Esophagus muscularis mucosa (tissue), 4 donors: ENCODE measurements at places on chromosomes 16 and 17.
A peak's percentile ranks its signal among the peaks of the same experiment; 100 is the strongest.

GRCh38 chr16:85334718-85335583 is 222.7 kb upstream of the CIBAR2 start:
- no peak for DNase-seq

GRCh38 chr16:27799896-27800295 is 250.0 kb downstream of the KATNIP start:
- DNase-seq, result no peak

GRCh38 chr17:73140566-73140965 is 24.2 kb upstream of the SSTR2 start:
- DNase-seq, result no peak

DNA sequence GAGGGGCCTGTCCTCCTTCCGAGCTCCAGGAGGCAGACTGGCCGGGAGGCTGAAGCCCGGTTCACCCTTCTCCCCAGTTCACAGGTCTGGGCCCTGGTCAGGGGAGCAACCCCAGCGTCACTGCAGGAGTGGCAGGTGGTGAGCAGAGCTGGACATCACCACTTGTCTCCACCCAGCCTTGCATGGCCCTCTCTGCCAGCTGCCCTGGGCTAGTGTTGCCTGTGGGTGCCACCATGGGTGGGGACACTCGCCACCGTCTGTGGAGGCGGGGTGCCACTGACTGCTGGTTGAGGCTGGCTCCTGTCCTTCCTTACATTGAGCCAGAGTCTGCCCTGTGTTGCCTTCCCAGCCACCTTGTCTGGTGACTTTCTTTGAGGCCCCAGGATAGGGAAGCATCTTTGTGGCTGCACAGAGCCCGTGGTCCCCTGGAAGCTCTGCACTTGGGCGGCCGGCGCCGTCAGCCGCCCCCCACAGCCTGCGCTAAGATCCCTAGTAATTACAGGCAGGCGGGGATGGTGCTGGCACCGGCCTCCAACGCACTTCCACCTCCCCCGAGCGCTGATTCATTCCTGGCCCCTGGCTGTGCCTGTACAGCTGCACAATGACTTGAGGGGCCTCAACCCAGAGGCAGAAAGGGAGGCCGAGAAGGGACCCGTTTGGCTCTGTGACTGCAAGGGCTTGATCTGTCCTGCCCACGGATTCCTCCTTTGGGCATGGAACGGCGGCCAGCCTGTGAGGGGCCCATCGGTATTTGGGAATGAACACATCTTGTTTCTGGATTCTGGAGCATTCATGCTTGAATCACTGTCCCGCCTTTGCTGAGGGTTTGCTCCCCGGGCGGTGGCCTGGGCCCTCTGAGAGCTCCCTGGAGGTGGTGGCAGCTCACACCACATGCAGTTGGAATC is 5.2 kb downstream of the BAIAP2 start:
- DNase-seq, result no peak

- no peak for DNase-seq
These were observed 30.7 kb downstream of the YPEL2 start for GRCh38 chr17:59361916-59362810.

GRCh38 chr17:49734515-49735490 is 27.0 kb upstream of the SLC35B1 start:
- no peak for DNase-seq

DNA sequence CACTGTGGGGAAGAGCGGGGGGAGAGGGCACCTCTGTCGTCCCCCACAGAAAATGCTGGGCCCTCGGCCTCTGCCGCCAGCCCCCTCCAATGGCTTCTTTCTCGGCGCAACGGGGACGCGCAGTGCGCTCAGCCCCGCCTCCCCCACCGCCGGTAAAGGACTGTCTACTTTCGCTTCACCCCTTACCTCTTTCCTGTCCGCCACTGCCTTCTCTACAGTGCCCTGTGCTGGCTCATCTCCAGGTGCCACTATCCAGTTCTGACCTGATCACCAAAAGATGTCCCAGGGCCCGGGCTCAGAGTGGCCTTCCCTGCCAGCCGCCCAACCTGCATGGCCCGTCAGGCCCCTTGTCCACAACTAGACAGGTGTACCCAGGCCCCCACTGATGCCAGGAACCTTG is 7.3 kb downstream of the ENDOV start:
- DNase-seq, result no peak

- DNase-seq, result no peak
These were observed 5.4 kb upstream of the NHERF1 start for GRCh38 chr17:74742978-74743545.

- DNase-seq, result no peak
These were observed 538 bp upstream of the CCNF start for GRCh38 chr16:2428784-2429033.

- peak; percentile 95 for DNase-seq
These were observed 28.1 kb upstream of the LGALS9 start for GRCh38 chr17:27602721-27603420.

- no peak for DNase-seq
These were observed 1.2 kb upstream of the AMFR start for GRCh38 chr16:56426585-56426984.

- no peak for DNase-seq
These were observed 49.0 kb upstream of the ENPP7 start for GRCh38 chr17:79681628-79682261.

DNA sequence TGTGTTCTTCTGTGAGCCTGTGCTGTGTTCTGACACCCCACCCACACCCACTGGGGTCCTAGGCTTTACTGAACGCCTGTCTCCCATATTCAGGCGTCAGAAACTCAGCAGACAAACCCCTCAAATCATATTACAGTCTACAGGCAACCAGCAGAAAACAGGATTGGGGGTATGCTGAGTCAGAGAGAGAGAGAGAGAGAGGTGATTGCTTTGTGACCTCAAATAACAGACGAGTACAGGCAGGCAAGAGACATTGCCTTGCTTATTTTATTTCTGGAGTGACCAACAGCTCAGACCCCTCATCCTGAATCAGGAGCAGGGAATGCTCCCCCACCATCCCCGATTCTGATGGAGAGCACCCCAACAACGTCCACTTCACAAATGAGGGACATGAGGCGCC is 473.9 kb downstream of the PMP22 start:
- no peak for DNase-seq

DNA sequence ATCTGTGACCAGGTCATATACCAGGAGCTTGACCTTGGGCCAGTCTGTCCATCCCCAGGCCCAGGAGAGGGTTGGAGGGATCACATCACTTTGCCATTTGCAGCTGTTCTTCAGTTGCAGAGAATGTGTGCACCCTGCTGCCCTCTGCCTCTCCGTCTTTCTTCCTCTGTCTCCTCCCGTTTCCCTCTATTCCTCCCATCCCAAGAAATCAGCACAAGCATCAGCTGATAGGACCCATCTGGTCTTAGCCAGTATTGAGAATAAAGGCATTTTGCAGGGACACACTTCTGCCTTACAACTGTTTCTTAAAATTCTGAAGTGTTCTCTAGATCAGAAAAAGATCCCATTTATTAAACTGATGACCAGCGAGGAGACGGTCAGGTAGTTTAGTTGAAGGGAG is 368.7 kb downstream of the CPPED1 start:
- DNase-seq, result no peak

GRCh38 chr16:78727536-78727935 is 628.1 kb downstream of the WWOX start:
- no peak for DNase-seq

GRCh38 chr16:2954656-2955381 is 9.3 kb upstream of the KREMEN2 start:
- no peak for DNase-seq

DNA sequence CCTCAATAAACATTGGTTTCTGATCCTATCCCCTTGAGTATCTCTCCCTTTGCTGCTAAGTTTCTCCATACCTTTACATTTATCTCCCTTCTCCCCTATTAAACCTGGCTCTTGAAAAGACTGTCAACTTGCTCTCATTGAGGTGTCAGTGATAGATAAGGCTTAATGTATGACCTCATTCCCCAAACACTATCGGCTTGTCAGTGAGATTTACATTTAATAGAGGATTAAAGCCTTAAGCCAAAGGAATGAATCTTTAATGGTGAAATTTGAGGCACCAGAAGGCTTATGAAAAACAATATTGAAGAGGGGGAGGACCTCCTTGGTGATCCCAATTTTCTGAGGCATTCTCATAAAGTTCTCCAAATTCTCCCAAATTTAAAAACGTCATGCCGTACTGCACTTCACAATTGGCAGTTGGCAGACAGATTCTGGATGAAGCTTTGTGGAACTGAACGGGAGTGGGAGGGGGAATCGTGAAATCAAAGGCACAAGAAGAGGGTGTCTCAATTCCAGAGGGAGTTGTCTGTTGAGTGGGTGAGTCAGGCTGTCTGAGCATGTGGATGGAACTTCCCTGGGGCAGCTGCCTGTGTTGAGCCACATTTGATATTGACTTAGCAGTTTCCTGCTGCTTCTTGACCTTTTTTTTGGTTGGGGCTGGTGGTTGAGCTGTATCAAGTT is 478.8 kb downstream of the NPIPA7 start:
- no peak for DNase-seq

GRCh38 chr16:79599837-79600637 is 500 bp downstream of the MAF start:
- no peak for DNase-seq

GRCh38 chr17:76783146-76783545 is 45.2 kb downstream of the MFSD11 start:
- no peak for DNase-seq

DNA sequence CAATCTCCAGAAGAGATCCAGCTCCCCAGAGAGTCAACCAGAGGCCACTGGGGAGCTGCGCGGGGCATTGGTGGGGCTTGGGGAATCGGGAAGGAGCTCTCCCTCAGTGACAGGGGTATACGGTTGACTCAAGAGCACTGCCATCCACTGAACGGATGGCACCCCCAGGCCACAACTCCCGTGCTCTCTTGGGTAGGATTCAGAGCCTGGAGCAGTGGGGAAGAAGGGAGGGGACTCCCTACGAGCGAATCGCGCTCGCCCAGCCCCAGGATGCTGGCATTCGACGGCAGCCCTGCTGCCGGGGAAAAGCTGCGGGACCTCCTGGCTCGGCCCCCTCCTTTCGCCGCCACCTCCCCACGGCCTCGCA is 473 bp upstream of the TPPP3 start:
- no peak for DNase-seq

DNA sequence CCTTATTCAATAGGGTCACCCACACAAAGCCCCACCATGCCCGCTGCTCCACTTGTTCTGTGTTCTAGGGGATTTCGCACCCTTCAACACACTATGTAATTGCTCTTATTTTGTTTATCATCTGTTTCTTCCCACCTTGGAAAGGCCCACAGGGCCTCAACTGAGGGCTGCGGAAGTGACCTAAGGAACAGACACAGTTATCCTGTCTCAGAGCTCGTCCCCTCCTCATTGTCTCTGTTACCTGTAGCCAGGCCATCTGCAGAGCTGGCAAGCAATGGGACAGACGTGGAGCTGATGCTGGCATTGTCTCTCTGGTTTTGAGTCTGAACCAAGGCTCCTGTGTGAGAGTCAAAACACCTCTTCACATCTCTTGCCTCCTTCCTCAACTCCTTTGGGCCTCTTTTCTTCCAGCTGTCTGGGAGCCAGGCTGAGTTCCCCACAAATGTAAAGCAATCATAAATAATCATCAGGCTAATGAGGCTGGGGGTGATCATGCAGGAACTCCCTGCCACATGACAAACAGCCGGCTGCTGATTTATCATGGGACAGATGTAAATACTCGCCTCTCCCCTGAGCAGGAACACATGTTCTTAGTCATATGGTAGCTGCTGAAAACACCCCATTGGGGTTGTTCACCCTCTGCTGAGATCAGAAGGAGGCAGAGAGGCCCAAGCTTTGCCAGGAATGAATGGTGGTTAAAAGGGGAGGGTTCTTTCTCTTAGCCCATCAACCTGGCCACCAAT is 71.9 kb downstream of the AXIN2 start:
- no peak for DNase-seq

DNA sequence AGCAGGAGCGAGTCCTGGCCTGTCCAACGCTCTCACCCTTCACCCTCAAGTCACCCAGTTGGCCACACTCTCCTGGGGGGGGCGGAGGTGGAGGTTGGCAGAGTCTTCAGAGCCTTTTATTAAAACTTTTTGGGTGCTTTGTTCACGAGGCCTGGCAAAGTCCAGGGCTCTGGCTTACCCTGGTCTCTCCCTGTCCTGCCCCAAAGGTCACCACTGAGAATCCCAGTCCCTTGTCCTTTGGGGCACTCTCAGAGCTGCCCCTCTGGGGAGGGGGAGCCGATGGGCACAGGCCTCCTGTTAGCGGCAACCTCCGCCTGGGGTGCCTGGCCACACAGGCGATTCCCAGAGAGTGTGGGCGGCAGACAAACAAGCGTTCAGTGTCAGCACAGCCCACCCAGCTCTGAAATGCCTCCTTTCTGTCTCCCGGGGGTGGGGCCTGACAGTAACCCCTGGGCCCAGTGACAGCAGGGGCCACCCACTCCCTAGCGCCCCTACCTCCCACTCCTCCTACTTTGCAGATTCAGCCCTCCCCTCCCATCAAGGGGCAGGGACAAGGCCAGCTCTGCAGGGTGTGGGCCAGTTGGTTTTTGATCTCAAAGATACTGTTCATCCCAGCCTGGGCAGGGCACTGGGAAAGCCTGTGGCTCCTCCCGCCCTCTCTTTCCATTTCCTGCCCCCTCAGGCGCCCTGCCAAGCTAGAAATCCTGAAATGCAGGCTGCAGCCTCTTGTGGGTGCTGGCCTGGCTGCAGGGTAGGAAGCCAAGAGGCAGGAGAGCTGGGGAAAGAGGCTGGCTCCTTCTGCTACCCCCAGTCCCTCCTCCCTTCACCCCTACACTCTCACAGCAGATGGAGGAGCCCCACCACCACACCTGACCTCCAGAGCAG is 36.6 kb upstream of the EMP2 start:
- DNase-seq, result no peak

- no peak for DNase-seq
These were observed 19.9 kb downstream of the CFAP20 start for GRCh38 chr16:58109330-58109729.

- DNase-seq, result no peak
These were observed 99.4 kb downstream of the IRF8 start for GRCh38 chr16:85998171-85998867.

- DNase-seq, result peak; percentile 62
These were observed 24.5 kb upstream of the NKD1 start for GRCh38 chr16:50523710-50524109.
